ENCODE measurements at places on chromosomes 1 and 21. TPM values are rescaled to one million over a fixed set of nuclear protein-coding genes. Genes with fewer than 3 reads are reported as not detected.
A peak's percentile ranks its signal among the peaks of the same experiment; 100 is the strongest.

Gene ITLN2
- total RNA-seq = 30.7 TPM

Gene PLEKHN1
- 1.2 TPM for total RNA-seq

Gene KPRP
- not detected for total RNA-seq

GRCh38 chr1:172293429-172293828 is 127.1 kb upstream of the C1orf105 start:
- DNase-seq = no peak

Gene ALG6
- 11.8 TPM for total RNA-seq

GRCh38 chr1:193614817-193615216 is 428.4 kb upstream of the B3GALT2 start:
- no peak for DNase-seq

Gene ARTN
- total RNA-seq = 0.27 TPM

DNA sequence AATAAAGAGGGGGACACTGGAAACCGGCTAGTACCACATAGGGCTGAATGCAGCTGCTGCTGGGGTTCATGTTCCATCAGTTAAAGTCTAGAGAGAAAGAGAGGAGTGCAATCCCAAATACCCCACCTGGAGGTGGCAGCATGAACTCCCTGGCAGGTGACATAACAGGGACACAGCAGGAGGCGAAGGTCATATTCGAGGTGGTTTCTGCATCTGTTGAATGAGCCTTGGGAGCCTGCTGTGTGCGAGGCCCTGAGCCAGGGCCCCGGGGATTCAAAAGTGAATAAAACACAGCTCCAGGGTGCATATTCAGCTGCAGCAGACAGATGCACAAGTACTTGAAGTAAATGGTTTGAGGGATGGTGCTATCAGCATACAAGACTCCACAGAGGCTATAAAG is 456.8 kb downstream of the SETD4 start:
- DNase-seq = no peak

Gene IFFO2
- 9.8 TPM for total RNA-seq

DNA sequence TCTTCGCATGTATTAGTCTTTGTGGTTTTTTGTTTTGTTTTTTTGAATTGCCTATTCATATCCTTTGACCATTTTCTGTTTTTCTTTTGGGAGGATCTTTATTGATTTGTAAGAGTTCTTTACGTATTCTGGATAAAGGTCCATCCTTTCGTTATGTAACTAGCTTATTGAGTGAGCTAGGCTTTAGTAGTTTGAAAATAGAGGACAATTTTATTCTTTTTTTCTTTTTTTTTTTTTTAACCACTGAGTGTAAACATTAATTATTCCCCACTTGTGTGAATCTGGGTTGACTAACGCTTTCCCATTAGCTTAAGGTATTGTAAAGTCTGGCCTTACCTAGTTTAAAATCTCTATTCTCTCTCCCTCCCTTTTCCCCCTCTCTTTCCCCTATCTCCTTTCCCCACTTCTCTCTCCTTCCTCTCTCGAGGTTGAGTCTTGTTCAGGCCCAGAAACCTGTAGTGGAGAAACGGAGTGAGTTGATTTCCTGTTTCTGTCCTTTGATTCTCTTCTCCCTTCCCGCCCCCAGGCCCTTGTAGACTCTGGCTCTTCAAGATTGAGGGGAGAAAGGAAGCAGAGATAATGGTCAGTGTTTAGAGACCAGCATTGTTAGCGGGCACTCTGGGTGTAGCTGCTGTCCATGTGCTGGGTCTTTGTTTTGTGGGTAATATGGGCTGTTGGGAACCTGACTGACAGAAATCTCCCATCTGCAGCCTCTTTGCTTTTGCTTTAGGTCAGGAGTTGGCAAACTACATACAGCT is 1.5 kb downstream of the MORC3 start:
- DNase-seq = no peak

Gene LCE4A
- not detected for total RNA-seq

Gene TCHHL1
- not detected for total RNA-seq

- no peak for DNase-seq
Measured at GRCh38 chr1:223831755-223832636, 13.8 kb downstream of the TP53BP2 start.

GRCh38 chr1:116002781-116003420 is 26.6 kb downstream of the SLC22A15 start:
- no peak for DNase-seq

- peak; percentile 37 for DNase-seq
Measured at GRCh38 chr21:42107177-42107880, 36.2 kb downstream of the UMODL1 start.

DNA sequence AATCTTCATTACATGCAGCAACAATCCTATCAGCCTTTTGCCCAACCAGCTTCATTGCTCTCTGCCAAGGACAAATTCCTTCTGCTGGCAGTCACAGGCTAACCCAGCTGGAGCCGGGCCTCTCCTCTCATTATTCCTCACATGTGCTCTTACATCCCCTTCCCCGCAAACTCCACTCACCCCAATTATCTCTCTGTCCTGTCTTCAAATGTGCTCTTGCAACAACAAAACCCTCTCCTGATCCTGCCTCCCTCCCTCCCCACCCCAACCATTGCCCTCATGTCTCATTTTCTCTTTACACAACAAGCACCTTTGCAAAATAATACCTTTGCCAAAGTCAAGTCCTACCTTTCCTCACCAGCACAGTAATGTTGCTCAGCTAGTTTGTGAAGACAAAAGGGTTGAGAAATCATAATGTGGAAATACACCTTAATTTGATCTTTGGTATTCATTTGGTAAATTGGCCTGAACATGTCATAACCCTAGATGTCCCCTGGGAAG is 36.0 kb upstream of the DHCR24 start:
- DNase-seq = no peak

GRCh38 chr1:219752645-219753044 is 139.7 kb upstream of the ZC3H11B start:
- no peak for DNase-seq

GRCh38 chr1:233668725-233669294 is 54.9 kb downstream of the KCNK1 start:
- no peak for DNase-seq

DNA sequence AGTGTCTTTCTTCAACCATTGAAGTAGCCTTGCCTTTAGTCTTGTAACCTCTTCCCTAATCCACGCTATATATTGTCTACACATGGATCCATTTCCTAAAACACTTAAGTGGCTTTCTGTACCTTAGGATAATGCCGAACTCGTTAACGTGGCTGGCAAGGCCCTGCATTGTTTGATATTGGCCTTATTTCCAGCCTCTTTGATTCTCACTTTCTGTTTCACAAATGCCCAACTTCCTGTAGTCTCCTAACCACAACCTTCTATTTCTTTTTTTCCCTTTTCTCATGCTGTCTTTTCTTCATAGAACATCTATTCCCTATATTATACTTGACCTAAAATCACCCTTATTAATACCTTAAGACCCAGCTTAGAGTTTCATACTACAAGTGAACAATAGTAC is 536.0 kb downstream of the LMO4 start:
- no peak for DNase-seq

Gene HPCA
- not detected for total RNA-seq

DNA sequence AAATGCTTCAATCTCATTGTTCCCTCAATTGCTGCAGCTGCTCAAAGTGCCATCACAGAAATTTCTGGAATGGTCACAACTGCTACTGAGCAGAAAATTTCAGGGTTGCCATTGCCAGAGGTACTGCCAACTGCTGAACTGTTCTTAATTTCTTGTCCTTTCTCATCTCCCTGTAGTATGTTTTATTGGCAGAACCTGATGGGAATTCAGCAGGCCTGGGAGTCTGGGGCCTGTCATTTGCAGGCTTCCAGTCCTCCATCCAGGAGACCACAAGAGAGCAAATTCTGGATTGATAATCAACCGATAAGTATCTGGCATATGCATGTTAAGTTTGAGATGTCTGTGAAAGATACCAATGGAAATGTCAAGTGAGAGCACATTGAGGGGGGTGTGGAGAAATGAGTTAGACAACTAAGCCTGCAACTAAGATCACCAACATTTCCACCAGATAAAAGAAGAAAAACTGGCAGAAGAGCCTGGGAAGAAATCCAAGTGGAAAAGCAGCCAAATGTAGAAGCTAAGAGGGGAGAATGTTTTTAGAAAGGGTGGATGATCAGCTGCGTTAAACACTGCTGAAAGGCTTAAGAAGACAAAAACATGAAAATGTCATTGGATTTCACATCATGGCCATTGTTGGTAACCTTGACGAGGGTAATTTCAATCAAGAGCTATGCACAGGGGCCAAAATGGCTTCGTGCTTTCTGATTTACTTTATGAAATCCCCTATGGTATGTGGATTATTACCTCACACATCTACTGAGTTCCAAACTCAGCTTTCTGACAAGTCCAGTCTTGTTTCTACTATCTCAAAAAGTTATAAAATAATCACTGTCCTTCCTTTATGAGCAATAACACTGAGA is 648.1 kb downstream of the PLPP3 start:
- no peak for DNase-seq

DNA sequence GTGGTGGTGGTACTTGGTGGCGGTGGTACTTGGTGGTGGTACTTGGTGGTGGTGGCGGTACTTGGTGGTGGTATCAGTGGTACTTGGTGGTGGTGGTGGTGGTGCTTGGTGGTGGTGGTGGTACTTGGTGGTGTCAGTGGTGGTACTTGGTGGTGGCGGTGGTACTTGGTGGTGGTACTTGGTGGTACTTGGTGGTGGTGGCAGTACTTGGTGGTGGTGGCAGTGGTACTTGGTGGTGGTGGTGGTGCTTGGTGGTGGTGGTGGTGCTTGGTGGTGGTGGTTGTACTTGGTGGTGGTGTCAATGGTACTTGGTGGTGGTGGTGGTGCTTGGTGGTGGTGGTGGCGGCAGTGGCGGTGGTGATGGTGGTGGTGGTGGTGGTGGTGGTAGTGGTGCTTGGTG is 20.2 kb downstream of the COQ8A start:
- DNase-seq = no peak

- DNase-seq = no peak
Measured at GRCh38 chr1:22089134-22089571, 36.6 kb downstream of the CDC42 start.

Gene ROR1
- 15.8 TPM for total RNA-seq

DNA sequence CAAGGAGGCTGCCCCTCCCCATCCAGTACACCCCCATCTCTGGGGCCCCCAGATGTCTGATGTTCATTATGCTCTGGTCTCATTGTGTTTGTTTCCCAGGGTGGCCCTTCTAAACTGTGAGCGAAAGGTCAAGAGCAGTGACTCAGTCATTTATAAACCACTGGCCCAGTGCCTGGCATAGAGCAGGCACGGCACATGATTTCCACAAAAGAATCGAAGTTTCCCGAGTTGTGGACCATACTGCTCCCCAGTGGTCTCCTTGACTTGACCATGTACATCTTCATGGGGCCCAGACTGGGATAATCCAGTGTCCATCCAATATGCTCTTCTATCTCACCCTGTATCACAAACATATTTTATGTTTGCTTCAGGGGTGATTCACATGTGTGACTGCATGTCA is 153.3 kb downstream of the NR5A2 start:
- DNase-seq = no peak

- DNase-seq = no peak
Measured at GRCh38 chr1:78388275-78388674, 102.5 kb upstream of the PTGFR start.

DNA sequence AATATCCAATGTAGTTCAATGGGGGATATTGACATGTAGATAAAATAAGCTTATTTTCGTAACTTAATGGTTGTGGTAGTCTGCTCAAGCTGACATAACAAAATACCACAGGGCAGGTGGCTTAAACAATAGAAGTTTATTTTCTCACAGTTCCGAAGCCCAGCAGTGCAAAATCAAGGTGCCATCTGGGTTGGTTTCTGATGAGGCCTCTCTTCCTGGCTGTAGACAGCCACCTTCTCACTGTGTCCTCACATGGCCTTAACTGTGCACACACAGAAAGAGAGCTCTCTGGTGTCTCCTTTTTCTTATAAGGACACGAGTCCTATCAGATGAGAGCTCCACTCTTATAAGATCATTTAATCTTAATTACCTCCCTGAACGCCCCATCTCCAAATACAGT is 64.8 kb upstream of the IPO9 start:
- no peak for DNase-seq

GRCh38 chr1:111201275-111202090 is 1.0 kb upstream of the DENND2D start:
- no peak for DNase-seq

- no peak for DNase-seq
Measured at GRCh38 chr1:55468142-55468795, 253.1 kb upstream of the USP24 start.

GRCh38 chr1:19124273-19124672 is 85.8 kb downstream of the UBR4 start:
- no peak for DNase-seq

Gene VPS72
- 45.3 TPM for total RNA-seq

- no peak for DNase-seq
Measured at GRCh38 chr1:2874607-2875480, 73.4 kb upstream of the TTC34 start.

DNA sequence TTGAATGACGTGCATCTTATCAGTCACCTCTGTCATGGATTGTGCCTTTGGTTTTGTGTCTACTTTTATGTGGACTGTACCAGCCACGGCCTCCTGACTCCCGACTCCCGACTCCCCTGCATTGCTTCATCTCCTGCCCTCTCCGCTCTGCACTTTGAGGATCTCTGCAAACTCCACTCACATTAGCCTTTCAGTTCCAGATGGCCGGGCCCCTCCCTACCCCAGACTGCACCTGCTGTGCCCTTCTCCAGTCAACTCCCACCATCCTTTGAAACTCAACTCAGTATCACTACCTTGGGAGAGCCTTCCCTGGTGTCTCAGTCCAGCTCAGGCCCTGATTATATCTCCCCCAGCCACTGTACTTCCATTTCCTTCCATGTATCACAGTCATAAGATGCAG is 71.4 kb downstream of the MDM4 start:
- no peak for DNase-seq

GRCh38 chr1:167824163-167824794 is 89.7 kb downstream of the ADCY10 start:
- DNase-seq = no peak

- no peak for DNase-seq
Measured at GRCh38 chr1:88289401-88290102, 394.5 kb upstream of the PKN2 start.

Gene LCE1A
- total RNA-seq = not detected

DNA sequence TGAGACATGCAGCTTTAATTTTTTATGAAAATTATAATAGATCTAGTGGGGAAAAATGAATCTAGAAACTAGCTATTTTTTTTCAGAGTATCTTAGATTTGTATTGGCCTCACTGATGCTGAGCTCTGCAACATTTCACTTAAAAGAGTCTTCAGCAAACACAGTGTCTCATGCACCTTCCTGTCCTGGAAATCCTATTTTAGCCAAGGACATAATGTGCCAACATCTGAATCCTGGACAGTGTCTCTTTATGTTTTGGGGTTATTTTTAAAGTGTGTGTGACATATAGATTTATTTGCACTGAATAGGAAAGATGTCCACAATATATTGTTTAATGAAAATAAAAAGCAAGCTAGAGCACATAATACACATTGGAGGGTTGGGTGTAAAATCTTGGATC is 199.1 kb upstream of the FMN2 start:
- DNase-seq = no peak

Gene SPATC1L
- total RNA-seq = 8.6 TPM
